Ureter (tissue), 1 donor: ENCODE measurements at places on chromosomes 3 and 15.

DNA sequence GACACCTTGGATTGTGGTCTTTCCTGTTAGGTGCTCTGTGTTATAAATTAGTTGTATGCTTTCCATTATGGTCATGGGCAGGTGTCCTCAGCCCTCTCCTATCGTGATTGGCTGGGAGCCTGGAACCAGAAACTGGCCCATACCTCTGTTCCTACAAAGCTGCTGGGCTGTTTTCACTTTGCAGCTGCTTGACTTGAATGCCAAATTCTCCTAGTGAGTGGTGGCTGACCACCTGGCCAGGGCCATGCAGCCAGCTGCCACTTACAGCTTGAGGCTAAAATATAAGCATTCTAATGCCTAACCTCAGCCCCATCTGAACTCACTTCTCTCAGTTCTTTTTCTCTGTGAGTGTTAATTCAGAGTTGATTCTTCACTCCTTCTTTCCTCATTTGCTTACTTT is 239.3 kb upstream of the GBE1 start:
- no peak for DNase-seq

DNA sequence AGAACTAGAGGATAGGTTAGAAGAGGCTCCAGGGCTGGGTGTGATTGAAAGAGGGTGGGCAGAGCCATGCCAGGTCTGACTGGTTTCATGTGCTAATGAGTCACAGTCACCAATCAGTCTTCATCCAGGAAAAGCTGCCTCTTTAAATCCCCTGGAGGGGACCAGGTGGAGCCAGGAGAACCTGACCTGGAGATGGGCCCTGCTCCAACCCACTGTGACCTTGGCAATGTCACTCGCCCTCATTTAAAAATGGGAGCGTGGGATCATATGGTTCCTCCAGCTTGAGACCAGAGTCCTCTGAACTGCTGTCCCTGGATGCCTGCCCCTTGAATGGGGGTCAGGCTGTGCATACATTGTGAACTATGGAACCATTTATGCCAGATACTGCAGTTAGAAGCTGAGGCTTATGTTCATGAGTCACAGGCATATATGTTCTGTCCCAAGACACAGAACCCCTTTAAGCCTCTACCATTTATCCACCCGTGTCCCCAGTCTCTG is 23.0 kb downstream of the HES1 start:
- DNase-seq = peak; percentile 67

DNA sequence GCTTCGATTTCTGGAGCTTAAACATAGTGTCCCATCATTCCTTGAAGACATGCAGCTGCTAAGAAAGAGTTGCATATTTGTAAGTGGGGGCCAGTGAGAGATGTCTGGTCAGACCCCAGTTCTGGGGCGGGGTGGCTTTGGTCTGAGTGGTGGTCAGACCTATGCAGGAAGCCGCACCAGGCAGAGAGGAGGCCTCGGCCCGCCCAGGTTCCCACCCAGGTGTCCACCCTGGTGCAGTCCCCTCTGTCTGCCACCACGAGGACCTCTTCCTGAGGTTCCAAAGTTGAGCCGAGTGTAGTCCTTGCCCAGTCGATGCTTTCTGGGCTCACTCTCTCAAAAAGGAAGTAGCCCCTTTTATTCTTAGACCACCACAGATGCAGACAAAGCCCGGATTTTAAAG is 122.6 kb upstream of the DLG1 start:
- no peak for DNase-seq

DNA sequence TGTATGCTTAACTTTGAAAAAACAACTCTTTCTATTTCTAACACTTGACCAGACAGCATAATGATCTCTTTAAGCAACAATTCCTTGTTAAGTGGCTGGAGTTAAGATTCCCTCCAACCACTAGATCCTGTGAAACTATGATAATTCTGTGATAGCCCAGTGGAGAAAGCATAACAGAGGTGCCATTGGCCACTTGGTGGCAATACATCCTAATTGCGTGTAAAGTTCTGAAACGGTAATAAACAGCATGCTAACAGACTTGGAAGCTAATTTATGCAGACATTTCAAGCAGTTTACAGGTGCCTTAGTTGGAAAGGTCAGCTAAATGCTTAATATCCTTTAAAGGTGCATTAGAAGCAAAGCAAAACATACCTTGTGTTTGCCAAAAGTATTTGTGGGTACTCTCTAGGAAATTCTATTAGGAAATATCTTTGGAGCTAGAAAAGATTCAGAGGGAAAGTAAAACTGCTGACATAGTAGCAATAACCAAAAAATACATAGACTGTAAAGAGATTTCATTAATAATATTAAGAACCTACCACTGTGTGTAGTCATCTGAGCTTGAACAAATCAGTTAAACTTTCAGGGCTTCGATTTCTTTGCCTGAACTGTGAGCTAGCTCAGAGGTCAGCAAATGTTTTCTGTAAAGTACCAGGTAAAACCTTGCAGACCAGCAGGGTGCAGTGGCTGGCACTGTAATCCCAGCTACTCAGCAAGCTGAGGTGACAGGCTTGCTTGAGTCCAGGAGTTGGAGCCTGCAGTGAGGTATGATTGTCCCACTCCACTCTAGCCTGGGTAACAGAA is 19.0 kb upstream of the CSTA start:
- no peak for DNase-seq

GRCh38 chr3:95797081-95797480 is 1017.3 kb upstream of the EPHA6 start:
- no peak for DNase-seq

DNA sequence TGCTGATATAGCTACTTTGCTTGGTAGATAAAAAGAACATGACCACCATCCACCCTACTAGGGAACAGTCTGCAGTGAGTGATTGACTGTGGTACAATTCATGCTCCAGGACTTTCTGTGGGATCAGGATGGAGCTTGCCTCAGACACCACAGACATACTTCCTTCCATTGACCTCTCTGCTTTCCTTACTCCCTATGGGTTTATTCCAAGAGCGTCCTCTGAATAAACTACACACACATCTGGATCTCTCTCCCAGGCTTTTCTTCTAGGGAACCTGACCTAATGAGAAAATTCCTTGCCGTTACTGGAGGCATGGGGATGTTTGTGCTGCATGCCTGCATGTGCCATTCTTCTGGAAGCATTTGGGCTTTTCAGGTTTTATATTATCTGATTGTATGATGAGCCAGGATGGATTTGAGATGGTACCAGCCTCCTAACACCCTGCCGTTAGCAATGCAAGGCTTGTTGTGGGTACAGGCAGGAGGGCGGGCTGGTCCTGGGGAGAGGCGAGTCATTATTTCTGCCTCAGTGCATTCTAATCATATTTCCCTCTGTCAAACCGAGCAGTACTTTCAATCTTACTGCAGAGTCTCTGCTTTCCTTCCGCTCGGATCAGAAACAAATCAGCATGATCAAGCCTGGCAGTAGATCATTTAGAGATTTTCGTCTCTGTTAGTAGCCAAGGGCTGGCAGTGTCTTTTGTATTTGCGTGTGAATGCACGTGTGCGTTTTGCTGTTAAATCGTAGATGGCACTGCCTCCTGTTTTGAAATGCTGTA is 279.2 kb downstream of the PDCD6IP start:
- no peak for DNase-seq

DNA sequence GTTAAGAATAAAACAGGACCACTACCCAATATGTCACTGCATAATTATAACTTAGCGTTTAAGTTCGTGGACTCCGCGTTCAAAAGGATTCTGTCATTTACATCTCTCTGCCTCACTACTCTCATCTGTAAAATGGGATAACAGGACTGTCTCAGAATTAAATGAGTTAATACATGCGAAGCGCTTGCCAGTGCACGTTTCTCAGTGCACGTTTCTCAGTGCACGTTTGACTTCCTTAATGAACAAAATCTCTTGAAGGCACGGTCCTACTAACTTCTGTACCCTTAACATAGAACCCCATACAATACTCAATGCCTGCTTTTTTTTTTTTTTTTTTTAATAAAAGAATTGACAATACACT is 499 bp downstream of the RABL3 start:
- DNase-seq = no peak

- no peak for DNase-seq
These were observed 3.0 kb downstream of the DZIP1L start for GRCh38 chr3:138112362-138112761.

DNA sequence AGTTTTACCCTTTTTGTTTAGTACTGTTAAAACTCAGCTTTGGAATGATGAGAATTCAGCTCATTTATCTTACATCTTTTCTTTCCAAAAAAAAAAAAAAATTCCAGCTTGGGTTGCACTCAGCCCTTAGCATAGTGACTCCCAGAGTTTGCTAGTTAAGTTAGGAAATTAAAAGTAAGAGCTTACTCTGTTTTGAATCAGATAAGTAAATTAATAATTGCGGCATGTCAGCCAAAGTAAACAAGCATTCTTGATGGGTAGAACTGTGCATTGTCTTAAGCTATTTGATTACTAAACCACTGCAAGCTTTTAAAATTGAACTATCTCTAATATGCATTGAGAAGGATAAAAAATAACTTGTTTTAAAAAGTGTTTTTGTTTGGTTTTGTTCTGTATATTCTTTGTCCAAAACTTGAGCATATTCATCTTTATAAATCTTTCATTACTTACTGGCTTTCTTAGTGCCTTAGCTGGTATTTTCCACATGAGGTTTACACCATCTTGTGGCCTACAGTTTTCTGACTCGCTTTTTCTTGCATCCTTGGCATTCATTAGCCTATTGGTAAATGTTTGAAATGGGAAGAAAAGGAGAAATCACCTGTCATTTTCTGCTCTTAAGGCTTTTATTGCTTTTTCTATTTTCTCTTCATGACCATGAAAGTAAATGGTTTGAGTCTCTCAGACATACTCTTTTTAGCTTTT is 107.6 kb downstream of the FILIP1L start:
- no peak for DNase-seq
